ENCODE measurements at places on chromosomes 13 and 19. TPM values are rescaled to one million over a fixed set of nuclear protein-coding genes. Genes with fewer than 3 reads are reported as not detected.

The OR10H1 gene
- not detected for total RNA-seq

The ZNF324 gene
- total RNA-seq, result 12.9 TPM

The KIR2DL1 gene
- not detected for total RNA-seq

The C19orf33 gene
- total RNA-seq, result 3.0 TPM

Measured in progenitor cell of endocrine pancreas (in vitro differentiated cells).